ENCODE measurements at places on chromosomes 5 and 9.

GRCh38 chr9:87309236-87309635 lies 188.4 kb upstream of the DAPK1 start:
- DNase-seq, result no peak

- DNase-seq, result no peak
Observed at GRCh38 chr5:1824903-1825841, 24.0 kb downstream of the NDUFS6 start.

DNA sequence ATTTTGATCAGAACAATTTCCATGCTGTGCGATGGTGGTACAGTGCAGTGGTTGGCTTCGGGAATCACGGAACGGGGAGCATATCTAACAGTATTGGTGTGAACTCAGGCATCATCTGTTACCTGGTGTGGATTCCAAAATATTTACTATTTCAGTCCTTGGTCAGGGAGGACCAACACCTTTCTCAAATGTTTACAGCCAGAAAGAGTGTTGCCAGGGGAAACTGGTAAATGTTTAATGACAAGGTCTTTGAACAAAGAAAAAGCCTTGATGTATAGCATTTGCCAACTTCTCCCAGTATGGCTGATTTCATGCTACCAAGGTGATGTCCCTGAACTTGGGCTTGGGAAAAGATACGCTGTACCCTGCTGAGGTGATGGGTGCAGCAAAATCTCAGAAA lies 145.6 kb upstream of the POC5 start:
- DNase-seq, result no peak

DNA sequence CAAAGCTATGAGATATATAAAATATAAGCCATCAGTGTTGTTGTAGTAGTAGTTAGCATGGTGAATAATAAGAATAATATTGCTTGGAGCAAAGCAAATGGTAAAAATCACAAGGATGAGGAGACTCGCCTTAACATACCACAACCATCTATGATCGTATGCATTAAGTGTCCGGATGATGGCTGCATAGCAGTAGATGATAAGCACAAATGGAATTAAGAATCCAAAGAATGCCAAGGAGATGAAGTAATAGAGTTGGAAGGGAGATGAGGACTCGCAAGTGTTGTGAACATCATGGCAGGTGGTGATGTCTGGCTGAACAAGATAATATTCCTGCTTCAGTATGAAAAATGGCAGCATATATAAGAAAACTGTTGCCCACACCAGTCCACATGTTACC lies 5.5 kb downstream of the F2RL2 start:
- no peak for DNase-seq

DNA sequence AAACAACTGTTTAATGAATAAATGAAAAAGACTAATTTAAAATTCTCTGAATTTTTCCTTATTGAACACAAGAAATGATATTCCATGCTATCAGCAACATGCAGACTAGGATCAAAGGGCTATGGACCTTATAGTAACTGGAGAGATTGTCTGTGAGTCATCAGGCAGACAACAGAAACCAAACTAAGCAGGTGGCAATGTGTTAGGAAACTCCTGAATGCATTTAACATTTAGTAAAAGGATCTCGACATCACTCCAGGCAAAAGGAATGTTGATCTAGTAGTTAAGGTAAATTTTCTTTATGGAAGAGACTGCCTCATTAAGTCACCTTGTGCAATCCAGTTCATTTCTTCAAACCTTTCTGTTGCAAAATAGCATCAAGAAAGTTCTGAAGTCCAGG lies 58.4 kb downstream of the ARL15 start:
- DNase-seq, result no peak

- peak; percentile 92 for DNase-seq
Observed at GRCh38 chr5:145936401-145937131, at the start of gene SH3RF2. Gene SH3RF2, plus strand, starts transcription at chr5:145936578. Its CDS starts 1,351 bp downstream, at chr5:145937929.

DNA sequence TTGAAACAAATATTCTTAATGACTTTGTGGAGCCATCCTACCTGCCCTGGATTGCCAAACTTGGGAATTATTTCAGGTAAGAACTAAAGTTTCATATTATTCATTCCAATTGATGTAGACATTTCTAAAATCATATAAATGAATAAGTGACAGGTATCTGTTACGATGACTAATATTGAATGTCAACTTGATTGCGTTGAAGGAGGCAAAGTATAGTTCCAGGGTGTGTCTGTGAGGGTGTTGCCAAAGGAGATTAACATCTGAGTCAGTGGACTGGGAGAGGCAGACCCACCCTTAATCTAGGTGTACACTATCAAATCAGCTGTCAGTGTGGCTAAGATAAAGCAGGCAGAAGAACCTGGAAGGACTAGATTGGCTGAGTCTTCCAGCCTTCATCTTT lies 1688.4 kb upstream of the CDH9 start:
- no peak for DNase-seq

- DNase-seq, result no peak
Observed at GRCh38 chr9:68869022-68869421, 144.9 kb downstream of the PRKACG start.

DNA sequence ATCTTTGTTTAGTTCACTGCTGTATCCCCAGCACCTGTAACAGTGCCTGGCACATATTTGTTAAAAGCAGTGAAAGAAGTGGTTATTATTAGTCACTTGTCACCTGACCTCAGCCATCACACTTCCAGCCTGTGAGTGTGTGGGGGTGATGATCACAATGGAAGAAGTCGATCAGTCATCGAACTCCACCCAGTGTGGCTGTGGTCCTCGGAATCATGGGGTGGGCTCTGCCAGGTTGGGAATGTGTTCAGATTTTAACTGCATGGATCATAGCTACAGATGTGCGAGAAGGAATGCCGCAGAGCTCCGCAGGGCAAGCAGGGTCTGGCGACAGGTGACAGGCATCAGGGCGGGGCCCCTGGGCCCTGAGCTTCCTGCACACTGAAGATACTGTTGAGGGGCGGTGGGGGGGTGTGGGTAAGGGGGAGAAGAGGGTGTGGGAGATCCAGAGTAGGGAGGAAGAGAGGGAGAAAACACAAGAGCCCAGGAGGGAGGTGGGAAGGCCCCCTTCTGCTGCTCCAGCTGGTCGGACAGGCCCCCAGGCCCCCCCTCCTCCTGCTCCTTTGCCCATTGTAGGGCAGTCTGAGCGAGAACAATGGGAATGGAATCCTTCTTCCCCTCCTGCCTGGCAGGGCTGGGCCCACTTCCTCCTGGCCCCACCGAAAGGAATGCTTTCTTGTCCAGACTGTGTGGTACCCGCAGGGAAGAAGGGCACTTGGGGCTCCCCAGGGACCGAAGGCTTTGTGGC lies 89.6 kb downstream of the SPRY4 start:
- peak; percentile 88 for DNase-seq

- DNase-seq, result no peak
Observed at GRCh38 chr9:886886-887285, 45.4 kb downstream of the DMRT1 start.

- no peak for DNase-seq
Observed at GRCh38 chr5:69261034-69261433, 26.3 kb downstream of the CDK7 start.

- DNase-seq, result peak; percentile 58
Observed at GRCh38 chr5:155700333-155700732, 626.6 kb upstream of the SGCD start.

DNA sequence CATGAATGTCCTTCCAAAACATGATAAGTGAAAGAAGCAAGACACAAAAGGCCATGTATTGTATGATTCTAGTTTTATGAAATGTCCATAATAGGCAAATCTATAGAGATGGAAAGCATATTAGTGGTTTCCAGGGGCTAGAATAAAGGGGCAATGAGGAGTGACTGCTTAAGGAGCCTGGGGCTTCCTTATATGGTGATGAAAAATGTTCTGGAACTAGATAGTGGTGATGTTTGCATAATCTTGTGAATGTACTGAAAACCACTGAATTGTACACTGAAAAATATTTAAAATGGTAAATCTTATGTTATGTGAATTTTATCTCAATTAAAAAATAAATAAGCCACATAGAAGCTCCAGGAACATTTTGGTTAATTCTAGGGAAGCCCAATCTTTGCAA lies 144.4 kb upstream of the ANKRD55 start:
- DNase-seq, result no peak

DNA sequence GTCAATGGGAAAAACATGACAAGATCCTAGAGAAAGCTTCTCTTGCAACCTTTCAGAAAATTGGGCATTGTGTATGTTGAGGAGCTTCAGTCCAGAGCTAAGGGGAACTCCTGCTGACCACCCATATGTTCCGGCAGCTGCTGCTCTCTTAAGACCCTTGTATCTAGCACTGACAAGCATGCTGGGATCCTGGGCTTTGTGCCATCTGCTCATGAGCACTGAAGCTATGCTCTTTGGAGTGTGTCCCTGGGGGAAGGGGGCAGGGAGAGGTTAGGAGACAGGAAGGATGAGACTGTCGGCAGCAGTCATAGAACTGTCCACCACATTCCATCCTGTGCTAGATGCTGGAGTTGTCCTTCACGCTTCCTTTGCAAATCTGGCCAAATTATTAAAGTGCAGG lies 109.3 kb downstream of the JAKMIP2 start:
- DNase-seq, result no peak

GRCh38 chr9:68978066-68978465 lies 35.8 kb downstream of the PRKACG start:
- DNase-seq, result no peak

DNA sequence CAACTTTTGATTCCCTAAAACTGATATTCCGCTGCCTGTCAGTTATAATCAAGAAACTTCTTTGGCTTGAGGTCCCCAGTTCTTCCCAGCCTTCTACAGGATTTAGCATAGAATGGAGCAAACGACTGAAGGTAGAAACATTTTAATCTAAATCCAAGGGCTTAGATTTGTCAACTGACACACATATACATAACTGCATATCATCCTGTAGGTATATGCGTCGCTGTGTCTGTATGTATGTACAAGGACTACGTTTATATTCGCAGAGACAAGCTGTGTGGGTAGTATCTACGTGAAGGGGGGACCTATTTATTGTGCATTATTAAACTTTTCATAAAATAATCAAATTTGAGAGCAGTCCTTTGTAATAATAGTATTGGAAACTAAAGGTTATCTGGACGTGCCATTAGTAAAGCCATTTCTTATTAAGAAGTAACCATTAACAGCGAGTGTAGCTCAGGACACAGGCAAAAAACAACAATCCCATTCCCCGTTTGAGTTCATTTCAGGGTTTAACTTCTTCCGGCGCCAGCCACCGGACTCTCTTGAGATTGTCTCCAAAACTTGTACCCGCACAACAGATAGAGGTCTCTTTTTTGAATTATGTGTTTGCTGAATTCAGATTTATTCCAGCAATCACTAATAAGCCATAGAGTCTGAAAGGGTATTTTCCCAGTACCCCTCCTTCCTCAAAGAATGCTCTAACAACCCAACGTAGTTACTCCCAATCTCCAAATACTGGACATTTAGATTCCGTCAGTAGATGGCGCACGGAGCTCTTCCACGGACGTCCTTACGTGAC lies 2.1 kb upstream of the MLLT3 start:
- DNase-seq, result peak; percentile 73

DNA sequence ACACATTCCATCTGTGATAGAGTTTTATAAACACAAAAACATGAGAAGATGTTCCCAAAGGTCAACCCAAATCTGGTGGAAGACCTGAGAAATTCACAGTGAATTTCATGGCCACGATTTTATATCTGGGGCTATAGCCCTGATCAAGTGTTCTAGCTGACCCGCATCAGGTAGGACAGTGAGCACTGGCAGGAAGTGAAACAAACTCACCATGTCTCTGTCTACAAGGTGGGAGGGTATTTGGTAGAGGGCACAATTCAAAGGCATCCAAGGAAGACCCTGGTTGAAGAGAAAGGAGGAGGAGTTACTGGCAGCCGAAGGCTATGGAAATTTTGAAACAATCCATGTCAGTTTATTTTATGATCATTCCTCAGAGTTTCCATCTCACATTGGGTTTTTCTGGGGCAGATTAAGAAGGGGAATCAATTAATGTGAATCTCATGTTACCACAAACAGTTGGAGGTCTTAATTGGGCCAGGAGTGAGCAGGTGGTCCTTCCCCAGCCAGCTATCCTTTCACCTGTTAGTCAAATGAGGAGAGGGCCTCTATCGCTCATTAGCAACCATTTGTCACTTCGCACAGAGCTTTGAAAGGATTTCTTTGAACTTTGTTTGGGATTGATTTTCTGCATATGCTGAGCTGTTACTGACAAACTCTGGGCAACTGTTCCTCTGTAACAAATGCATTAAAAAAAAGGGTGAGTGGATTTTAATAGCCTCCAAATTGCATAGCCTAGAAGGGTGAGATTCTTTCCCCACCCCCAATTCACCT lies 612.0 kb upstream of the CLINT1 start:
- no peak for DNase-seq

DNA sequence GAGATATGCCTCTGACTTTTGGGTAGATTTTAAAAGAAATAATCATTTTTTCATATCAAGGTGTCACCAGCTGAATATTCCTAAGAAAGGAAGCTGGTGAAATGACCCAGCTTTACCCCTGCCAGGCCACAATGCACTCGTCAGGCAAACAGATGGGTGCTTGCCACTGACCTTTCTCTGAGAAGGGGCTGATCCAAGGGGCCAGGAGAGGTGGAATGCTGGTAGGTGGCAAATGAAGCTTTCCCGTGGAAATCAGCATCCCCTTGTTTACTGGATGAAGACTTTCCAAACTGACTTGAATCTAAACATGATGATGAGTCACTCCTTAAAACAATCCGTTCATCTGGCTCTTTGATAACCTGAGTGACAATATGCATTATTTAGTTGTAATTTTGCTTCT lies 44.3 kb upstream of the PLPP6 start:
- no peak for DNase-seq

DNA sequence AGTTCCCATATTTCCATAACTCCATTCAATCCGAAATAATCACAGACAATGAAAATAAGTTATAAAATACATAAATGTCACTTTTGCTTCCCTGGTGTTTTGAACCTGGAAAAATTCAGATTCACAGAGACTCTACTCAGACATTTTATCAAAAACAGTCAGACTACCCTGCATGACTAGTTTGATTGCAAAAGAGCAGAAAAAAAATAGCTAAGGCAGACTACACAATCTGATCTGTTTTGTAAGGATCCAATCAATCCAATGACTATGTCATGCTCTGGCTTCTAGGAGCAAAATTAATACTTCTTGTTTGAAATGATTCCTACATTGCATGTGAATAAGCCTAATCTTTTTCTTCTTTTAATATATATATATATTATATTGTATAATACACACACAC lies 1262.6 kb downstream of the EFNA5 start:
- DNase-seq, result no peak

GRCh38 chr5:58674070-58674469 lies 91.2 kb downstream of the RAB3C start:
- no peak for DNase-seq

DNA sequence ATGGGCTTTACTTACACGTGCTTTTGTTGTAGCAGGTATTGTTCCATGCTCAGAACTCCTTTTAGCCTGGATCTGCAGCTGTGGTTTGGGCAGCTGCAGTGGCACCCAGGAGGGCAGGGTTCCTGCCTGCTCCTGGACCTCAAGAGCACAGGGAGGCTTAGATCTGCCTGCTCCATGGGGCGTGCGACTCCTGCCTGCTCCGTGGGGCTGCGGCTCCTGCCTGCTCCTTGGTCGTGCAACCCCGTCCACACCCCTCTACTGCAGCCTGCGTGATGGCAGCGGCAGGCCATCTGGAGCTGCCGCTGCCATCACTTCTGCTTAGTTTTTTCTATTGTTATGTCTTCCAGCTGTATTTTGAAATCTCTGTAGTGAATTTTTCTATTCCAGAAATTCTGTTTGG lies 11.7 kb upstream of the UGT3A2 start:
- no peak for DNase-seq

GRCh38 chr5:173537228-173537627 lies 79.2 kb downstream of the BOD1 start:
- no peak for DNase-seq

- DNase-seq, result peak; percentile 87
Observed at GRCh38 chr5:3197304-3198073, 398.1 kb upstream of the IRX1 start.

All from islet precursor cell (in vitro differentiated cells).